ENCODE measurements at places on chromosomes 1 and 21. TPM values are rescaled to one million over a fixed set of nuclear protein-coding genes. Genes with fewer than 3 reads are reported as not detected.

Gene CHIT1
- total RNA-seq: 0.42 TPM

Gene VHLL
- total RNA-seq: not detected

Gene ZBTB40
- 19.0 TPM for total RNA-seq

Gene TSPEAR
- total RNA-seq: not detected

Gene STYXL2
- total RNA-seq: not detected

DNA sequence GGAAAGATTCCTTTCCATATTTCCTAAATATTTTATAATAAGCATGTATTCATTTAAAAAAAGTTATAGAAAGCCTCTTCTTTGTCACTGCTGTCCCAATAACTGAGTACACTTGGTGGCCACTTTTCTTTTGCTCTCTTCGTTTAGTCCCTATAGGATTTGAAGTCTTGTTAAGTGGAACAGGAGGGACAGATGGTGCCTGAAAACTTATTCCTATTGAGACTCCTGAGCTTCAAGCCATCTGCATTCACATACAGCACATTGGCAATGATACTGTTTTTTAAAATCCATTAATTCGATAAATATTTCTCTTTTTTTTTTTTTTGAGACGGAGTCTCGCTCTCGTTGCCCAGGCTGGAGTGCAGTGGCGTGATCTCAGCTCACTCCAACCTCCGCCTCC is 2.0 kb upstream of the ZBTB40 start:
- no peak for DNase-seq

DNA sequence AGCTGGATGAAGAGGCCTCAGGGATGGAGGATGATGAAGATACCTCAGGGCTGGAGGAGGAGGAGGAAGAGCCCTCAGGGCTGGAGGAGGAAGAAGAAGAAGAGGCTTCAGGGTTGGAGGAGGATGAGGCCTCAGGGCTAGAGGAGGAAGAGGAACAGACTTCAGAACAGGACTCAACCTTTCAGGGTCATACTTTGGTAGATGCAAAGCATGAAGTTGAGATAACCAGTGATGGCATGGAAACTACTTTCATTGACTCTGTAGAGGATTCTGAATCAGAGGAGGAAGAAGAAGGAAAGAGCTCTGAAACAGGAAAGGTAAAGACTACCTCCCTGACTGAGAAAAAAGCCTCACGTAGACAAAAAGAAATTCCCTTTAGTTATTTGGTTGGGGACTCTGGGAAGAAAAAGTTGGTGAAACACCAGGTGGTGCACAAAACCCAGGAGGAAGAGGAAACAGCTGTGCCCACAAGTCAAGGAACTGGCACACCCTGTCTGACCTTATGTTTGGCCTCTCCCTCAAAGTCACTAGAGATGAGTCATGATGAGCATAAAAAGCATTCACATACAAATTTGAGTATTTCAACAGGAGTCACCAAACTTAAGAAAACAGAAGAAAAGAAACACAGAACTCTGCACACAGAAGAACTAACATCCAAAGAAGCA is 15.4 kb downstream of the L1TD1 start:
- DNase-seq: no peak

GRCh38 chr1:203206129-203206687 is 19.7 kb upstream of the CHI3L1 start:
- DNase-seq: no peak

DNA sequence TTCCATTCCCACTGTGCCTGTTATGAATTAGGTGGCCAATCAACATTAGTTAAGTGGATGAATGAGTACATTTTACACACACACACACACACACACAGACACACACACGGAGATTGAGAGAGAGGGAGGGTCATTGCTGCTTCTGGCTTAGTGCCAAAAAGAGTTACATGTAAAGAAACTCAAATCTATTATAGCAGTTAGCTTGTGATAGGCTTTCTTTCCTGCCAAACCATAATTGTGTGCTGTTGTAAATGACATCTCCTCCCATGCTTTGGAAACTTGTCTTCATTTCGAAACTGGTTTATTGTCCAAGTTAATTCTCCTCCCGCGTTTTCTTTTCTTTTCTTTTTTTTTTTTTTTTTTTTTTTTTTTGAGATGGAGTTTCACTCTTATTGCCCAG is 1.4 kb upstream of the MT1HL1 start:
- no peak for DNase-seq

GRCh38 chr1:47963568-47964358 is 33.4 kb downstream of the TRABD2B start:
- no peak for DNase-seq

DNA sequence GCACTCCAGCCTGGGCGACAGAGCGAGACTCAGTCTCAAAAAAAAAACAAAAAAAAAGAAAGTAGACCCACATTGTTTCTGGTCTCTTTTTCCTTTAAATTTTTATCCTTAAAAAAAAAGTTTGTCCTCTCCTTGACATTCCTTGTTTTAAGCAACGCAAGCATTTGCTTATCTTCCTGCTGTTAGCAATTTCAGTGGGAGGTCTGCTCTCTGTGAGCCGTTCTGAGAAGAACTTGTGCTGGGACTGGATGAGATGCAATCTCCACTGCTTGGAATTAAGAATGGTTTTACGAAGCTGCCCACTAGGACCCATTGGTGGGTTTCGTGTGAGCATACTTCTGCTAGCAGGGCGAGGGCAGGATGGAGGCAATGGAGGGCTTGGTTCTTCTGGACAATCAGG is 225.1 kb upstream of the TMEM51 start:
- no peak for DNase-seq

GRCh38 chr1:213057264-213058059 is 6.4 kb downstream of the RPS6KC1 start:
- DNase-seq: no peak

DNA sequence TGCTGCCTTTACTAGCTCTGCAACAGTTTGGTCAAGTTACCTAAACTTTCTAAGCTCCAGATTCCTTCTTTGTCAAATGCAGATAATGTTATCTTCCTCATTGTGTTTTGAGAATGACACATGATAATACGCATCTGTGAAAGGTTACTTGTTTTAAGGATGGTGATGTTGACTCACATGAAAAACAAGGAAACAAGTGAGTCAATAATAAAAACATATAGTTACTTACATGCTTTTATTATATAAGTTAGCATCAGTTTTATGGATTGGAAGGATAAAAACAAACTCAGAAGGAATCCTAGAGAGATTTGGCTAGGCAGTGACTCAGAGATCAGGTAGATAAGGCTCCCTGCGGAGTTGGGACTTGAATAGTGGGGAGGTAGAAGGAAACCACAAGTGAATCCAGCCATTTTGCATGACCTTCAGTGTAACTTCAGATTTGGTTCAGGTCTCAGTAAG is 144.6 kb downstream of the LMO4 start:
- no peak for DNase-seq

DNA sequence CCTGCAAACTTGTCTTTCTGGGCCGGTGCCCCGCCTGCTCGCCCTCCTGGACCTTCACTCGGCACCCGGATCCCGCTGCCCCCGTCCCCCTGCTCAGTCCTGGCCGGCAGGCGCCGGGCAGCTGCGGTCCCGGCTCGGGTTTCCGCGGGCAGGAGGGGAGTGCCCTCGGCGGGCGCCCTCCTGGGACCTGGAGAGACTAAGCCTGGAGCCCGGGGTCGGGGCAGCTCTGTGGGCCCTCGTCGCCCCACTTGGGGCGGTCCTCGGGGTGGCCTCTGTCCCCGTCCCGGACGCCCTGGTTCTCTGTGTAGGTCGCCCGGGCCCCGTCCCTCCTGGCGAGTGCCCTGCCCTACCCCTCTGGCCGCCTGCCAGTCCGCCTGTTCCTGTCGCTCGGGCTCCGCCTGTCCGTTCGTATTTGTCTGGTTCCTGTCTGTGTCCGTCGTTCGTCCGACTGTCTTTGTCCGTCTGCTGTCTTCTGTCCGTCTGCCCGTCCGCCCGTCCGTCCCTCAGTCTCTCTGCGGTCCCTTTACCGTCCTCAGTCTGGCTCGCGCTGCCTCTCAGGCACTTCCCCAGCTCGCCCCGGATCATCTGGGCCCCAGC is 490 bp downstream of the SERINC2 start:
- no peak for DNase-seq

DNA sequence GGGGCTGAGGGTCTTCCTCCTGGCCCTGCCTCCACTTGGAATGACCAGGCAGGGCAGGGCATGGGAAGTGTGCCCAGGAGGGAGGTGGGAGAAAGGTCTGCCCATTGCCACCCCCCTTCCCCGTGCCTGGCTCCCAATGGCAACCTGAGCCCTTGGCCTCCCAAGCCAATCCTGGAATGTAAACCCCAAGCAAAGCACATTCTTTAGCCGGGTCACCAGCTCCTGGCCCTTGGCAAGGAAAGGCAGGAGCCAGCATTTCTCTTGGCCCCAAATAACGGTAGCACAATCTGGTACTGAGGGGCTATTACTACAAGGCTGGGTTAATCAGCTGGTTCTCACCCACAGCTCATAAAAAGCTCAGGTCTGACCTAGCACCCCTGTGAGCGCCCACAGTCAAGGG is 6.9 kb upstream of the NUAK2 start:
- no peak for DNase-seq

- no peak for DNase-seq
Measured at GRCh38 chr1:246113555-246114095, 393.5 kb downstream of the SMYD3 start.

GRCh38 chr1:34900775-34901502 is 28.5 kb downstream of the DLGAP3 start:
- DNase-seq: no peak

DNA sequence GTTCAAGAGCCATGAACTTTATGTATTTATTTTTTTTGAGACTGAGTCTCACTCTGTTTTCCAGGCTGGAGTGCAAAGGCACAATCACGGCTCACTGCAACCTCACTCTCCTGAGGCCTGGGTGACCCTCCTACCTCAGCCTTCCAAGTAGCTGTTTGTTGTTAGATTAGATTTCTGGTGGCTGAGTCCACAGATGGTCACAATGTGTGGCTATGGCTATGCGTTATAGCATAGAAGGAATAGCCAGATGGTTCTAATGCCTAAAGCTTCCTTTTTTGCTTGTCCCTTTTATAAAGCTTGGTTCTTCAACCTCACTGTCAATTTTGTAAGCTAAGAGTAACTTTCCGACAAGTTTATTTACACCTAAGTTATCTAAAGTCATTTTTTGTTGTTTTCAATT is 62.3 kb upstream of the FMN2 start:
- DNase-seq: no peak

DNA sequence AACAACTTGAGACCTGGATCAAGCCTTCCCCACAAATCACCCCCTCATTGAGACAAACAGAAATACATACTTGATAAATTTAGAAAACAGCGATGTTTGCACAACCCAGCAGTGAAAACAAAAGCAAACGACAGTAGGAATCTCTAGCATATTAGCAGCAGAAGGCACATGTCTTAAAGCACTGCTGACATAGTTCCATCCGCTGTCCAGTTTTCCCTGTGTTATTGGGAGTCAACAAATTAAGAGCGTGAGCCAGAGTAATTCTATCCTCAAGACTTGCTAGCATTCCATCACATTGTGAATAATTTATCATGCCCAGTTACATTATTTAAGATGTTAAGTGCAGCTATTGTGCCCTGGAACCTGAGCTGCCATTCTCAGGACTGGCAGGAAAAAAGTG is 55.3 kb downstream of the IGSF5 start:
- no peak for DNase-seq

- no peak for DNase-seq
Measured at GRCh38 chr21:42308914-42309752, 6.1 kb downstream of the TFF3 start.

DNA sequence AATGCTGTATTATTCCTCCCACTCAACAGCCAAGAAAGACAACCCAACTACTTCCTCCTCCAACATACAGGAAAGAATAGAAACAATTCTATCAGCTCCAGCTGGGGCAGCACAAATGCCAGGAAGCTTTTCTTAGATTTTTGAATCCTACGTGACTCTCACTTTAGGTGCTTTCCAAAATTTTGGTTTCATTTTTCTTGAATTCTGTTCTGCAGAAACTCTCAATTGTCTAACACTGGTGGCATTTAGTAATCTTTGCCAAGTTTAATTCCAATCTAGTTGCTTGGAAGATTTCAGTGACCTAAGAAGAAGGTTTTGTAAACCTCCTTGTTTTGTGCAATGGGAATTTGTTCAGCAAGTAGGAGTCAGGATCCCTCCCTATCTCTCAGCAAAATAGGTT is 37.1 kb upstream of the DOCK7 start:
- no peak for DNase-seq

DNA sequence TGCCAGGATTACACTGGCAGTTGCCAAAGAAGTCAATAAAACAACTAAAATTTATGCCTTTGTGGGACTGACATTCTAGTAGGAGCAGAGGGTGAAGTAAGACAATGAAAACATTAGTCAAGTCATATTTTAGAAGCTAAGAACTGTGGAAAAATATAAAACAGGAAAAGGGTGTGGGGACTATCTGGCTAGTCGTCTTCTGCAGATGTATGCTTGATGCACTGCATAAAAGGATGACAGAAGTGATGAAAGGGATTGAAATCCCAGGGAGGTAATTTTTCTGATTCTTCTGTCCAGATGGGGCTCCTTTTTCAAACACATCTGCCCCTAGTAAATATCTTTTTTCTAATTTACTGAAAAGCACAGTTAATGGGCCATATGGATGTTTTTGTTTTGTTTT is 706.3 kb downstream of the ADGRL2 start:
- no peak for DNase-seq

- DNase-seq: no peak
Measured at GRCh38 chr21:41897700-41898099, 18.6 kb upstream of the PRDM15 start.

DNA sequence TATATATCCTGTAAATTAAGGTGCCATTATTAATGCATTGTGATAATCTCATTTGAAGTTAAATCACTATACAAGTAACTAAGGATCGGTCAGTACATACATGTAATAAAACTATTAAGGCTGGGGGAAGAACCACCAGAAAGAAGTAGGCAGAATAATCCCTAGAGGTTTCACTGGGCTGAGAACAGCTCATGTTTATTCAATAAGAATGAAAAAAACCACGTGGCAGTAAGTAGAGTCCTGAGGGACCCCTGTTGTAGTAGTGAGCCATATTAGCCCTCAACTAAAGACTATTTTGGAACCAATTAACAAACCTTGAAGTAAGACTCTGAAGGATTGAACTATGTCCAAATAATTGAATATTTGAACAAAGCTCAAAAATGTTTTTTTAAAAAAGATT is 46.9 kb upstream of the ADAM30 start:
- DNase-seq: no peak

DNA sequence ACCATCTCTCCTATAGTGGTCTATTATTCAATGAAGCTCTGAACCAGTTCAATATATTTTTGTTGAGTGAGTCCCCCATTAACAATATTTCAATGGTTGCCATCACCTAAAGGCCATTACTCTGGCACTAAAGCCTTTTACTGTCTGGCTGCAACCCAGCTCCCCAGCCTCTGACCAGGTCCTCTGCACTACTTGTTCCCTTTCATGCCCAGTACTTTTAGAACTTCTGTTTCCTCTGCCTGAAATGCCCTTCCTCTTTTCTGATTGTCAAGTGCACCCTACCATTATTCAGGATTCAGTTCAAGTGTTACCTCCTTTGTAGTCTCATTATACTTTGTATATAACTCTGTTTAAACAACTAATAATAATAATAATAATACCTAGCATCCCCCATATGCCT is 30.4 kb upstream of the ZFYVE9 start:
- DNase-seq: no peak

Data from activated CD4-positive, alpha-beta T cell treated with anti-CD3 and anti-CD28 coated beads, Interleukin-2, amount 10 ng/mL, durations not matched to agents 7 days and 5 days (primary cell).